ENCODE measurements at places on chromosomes 11 and 22. TPM values are rescaled to one million over a fixed set of nuclear protein-coding genes. Genes with fewer than 3 reads are reported as not detected.

- DNase-seq = no peak
Observed at GRCh38 chr22:30079952-30080533, at the start of gene HORMAD2. TSS of gene HORMAD2 (plus strand) at chr22:30080464. CDS start at chr22:30093953, 13,489 bp downstream.

- no peak for DNase-seq
Observed at GRCh38 chr11:112248201-112248600, 12.5 kb downstream of the PLET1 start.

- no peak for DNase-seq
Observed at GRCh38 chr11:9851366-9851765, 187.5 kb downstream of the SWAP70 start.

Gene BAD
- 122 TPM for total RNA-seq

- DNase-seq = no peak
Observed at GRCh38 chr22:40270748-40271373, 75.4 kb upstream of the ADSL start.

Gene GRM5
- total RNA-seq = not detected

GRCh38 chr11:117204283-117205080 lies 5.3 kb downstream of the TAGLN start:
- DNase-seq = no peak

DNA sequence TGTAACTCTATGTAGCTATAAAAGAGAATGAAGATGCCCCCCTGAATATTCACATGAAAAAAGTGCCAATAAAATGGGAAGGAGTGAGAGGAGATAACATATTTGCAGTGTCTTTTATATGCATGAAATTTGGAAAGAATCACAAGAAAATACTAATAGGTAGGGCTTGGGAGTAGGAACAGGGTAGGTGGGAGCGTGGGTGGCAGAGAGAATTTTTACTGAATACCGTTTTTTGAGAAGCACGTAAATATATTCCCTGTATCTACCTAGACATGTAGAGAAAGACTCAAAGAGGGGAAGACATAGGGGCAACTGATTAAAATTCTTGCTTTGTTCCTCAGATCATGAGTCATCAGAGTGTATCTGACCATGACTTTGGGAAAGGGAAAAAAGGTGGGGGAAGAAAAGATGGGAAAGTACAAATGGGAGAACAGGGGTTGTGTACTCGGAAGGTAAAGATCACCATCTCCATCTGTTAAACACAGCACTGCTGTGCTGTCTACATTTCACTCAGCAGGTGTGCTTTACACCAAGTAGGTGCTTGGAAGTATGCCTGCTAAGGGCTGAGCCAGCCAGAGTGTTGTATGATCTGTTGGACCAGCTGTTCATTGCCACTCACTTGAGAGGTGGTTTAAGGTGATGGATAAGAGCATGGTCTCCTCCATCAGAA lies 16.0 kb downstream of the PRR5L start:
- no peak for DNase-seq

Gene MRGPRX3
- total RNA-seq = not detected

Gene TSG101
- total RNA-seq = 105 TPM

DNA sequence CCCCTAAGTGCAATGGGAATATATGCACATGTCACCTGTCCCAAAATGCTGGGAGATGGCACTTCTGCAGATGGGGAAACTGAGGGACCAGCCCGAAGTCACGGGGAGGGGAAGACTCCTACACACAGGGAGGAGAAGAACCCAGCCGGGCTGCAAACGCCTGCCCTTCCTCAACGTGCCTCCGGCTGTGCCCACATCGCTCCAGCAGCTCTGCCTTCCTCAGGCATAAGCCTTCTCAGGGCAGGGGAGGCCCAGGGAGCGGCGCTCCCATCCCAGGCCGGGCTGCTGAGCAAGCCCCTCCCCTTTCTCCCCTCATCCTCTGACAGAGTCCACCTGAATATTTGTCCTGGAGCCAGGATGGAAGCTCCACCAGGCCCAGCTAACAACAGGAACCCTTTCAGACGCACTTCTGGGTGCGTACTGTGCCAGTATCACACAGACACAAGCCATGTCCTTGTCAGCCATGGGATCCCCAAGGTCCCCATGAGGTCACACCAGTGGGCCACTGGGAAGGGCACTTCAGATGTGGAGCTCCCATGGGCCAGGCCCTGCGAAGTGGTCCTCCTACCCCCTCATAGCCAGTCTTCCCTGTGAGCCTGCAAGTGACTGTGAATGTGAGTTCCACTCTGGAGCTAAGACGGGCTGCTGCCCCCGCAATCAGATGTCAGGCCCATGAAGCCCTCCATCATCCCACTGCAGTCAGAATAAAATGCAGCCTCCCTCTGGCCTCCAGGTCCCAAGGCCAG lies 2.5 kb upstream of the CD81 start:
- no peak for DNase-seq

Gene ABCG4
- total RNA-seq = 1.8 TPM

- no peak for DNase-seq
Observed at GRCh38 chr22:24514241-24515026, 19.3 kb downstream of the UPB1 start.

DNA sequence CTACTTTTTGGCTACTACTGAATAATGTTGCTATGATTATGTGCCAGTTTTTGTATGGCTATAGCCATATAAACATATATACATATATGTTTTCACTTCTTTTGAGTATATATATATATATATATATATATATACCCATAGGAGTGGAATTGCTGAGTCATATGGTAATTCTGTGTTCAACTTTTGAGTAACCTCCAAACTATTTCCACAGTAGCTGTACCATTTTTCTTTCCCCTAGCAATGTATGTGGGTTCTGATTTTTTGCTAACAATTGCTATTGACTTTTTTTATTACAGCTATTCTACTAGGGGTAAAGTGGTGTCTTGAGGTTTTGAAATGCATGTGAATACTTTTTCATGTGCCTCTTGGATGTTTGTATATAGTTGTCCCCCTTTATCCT lies 30.4 kb downstream of the CBL start:
- no peak for DNase-seq

GRCh38 chr11:64235437-64236161 lies 1.2 kb downstream of the VEGFB start:
- no peak for DNase-seq

DNA sequence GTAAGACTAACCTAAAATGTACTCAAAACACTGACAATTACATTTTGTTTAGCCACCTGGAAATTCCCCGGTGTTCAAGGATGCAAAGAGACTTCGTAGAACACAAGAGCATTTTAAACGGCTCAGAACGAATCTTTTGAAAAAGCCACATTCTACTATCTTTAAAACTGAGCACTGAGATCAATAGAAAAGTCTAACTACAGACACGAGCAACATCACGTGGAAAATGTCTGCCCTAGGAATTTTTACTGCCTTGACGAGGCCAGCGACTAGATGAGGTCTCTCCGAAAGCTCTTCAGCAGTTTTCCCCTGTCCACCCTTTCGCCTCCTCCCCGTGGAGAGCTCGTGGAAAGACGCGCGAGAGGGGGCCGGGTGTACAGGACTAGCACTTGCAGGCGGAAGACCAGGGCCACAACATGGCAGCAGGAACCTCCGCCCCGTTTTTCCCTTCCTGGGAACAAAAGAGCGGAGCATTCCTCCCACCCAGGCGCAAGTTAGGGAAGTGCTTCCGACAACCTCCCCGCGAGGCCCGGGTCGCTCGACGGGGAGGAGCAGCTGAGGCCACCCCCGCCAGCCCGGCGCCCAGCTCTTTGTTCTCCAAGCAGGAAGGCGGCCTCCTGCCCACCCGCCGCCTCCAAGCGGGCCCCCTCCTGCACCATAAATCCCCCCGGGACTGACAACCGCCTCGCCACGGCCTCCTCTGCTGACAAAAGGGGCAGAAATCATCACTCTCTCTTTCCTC lies 1.1 kb downstream of the EIF4G2 start:
- DNase-seq = peak; percentile 71

DNA sequence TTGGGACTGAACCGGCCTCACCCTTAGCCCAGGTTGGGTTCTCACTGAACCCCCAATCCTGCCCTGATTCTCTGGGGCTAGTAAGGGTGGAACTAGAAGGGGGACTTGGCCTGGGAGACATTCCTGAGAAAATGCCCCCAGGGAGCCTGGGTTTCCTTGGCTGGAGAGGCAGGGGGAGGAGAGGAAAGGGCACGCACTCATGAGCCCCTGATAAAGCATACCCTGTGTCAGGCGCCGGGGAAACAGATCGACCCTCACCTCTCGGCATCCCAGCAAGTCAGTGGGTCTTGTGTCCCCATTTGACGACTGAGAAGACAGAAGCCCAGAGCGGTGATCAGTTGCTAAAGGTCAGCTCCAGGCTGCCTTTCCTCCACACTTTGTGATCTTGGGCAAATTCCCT lies 47.7 kb upstream of the RTL6 start:
- DNase-seq = no peak

- no peak for DNase-seq
Observed at GRCh38 chr11:28337701-28338100, 229.5 kb downstream of the METTL15 start.

Gene SCN3B
- 0.70 TPM for total RNA-seq

Measured in right atrium auricular region (tissue), 2 donors.